ENCODE measurements at places on chromosomes 13 and 19.

DNA sequence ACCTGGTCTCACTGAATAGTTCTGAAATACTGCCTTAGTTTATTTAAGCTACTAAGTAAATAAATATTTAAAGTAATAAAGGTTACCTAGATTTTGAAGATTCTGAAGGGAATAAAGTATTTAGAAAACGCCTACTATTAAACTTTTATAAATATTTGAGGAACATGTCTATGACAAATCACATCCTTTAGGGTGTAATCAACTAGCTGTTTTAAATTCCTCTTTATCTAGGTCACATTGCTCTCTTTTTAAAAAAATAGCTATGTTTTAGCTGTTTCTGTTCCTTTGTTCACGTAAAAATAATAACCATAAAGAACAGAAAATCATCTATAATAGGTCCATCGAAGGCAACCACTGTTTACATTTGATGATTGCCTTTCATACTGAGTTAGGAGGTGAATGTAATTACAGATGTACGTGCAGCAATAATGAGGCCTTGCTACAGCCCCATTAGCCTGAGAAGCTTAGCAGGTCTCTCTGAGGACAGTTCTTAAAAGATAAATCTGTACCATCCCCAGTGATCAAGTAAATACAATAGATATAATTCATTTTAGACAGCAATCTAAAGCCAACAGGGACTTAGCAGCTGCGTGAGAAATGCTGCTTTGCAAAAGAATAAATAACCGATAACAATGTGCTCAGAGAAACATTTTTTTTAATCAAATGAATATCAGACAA lies 449.5 kb downstream of the LIG4 start:
- DNase-seq: no peak

GRCh38 chr19:29105629-29106292 lies 107.2 kb downstream of the UQCRFS1 start:
- DNase-seq: no peak

DNA sequence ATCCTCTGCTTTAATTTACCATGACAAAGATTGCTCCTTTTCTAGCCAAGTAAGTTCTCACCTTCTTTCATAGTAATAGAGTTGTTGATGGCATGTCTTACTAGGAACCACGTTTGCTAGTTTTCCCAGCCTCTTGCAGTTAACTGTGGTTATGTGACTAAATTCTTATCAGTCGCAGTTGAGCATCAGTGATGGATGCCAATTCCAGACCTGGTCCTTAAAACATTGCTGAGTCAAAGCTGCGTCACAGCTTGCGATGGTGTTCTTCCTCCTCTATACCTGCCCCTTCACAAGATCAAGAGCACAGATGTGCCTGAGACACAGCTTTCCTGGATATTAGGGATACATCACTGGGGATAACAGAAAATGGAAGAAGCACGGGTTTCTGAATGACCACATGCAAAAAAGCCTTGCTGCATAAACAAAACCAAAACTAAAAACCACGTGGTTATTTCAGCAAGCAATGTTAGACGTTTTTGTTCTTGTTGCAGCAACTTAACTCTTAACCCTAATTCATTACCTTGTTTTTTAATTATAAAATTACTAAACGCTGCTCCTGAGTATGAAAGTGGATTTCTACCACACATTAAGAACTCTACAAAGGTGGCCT lies 97.6 kb upstream of the DACH1 start:
- DNase-seq: peak; percentile 26

DNA sequence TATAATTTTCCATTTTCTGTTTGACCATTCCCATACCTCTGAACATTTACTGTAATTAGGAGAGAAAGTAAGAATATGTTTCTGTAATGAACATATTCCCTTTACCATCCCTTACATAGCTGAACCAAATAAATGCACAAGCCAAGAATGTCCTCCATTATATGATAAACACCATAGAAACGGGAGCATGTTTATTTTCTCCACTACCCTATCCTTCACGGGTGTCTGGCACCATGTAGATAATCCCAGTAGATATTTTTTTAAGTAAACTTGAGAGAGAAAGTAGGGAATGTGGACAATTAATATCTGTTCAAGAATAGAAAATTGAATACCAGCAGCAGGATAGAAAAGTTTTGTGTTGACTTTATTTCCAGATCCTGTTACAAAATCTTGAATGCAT lies 928.4 kb downstream of the EFNB2 start:
- no peak for DNase-seq

DNA sequence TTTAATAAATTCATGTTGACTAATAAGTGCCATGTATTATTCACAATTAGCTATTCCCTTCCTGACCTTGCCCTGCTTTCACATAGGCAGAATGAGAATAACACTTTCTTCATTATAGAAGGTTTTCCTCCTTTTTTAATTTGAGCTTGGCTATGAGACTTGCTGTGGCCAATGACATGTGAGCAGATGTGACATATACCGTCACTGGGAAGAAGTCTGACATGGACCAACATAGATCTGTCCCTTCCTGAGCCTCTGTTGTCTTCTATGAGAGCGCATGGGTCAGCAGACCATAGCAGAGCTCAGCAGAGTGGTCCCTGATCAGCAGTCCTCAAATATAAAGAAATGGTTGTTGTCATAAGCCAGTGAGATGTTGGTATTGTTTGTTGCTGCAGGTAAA lies 163.9 kb downstream of the DACH1 start:
- DNase-seq: no peak

DNA sequence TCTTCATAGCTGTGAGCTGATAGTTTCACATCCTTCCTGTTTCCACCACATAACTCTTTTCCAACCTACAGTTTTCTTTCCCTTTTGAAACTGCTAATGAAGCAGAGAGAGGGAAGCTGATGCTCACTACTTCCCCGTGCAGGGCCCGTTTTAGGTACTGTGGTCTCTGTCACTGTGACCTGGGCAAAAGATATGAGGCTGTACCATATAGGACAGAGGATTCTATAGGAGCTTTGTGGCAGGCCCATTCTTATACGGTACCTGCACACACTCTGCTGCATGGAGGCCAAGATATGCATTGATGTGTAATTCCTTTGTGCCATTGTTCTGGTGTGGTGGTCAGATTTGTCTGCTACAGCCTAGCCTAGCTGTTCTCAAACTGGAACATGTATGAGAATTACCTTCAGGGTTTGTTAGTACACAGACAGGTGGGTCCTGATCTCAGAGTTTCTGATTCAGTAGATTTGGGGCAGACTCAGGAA lies 577.3 kb downstream of the LMO7 start:
- no peak for DNase-seq

DNA sequence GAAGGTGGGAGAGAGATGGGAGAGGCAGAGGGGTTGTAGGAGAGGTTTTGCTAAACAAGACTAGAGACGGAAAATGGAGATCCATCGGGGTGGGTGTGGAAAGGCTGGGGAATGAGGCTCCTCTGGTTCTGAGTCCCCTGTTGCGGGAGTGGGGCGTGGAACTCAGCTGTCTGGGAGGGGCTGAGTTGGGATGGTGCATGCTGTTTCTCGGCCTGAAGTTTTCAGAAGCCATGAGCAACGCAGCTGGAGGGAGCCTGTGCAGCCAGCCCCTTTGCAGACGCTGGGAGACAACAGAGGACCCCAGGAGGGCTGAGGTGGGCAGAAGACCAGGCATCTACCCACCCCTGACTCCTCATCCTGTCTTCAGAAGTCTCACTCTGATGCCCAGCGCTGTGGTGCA lies 7.4 kb upstream of the GIPR start:
- DNase-seq: no peak

GRCh38 chr19:13960863-13961784 lies 8.8 kb downstream of the DCAF15 start:
- DNase-seq: no peak

DNA sequence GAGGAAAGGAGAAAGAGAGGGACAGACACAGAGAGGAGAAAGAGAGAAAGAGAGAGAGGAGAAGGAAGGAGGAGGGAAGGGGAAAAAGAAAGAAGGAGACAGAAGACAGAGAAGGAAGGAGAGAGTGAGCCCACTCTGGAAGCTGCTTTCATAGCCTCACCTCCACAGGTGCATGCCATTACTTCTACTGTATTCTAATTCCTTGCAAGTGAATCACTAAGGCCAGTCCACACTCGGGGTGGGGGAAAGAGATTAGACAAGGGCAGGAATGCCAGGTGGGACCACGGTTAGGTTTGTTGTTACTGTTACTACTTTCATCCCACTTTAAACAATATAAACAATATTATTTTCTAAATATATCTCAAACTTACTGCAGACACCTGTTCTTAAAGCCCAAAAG lies 684.5 kb upstream of the ARGLU1 start:
- DNase-seq: no peak

Measured in suppressor macrophage treated with lipopolysaccharide for 1 hour (primary cell).